ENCODE measurements at places on chromosomes 1 and 21.

- no peak for DNase-seq
Measured at GRCh38 chr1:4871373-4871772, 217.0 kb downstream of the AJAP1 start.

GRCh38 chr1:154568157-154568815 lies 708 bp downstream of the CHRNB2 start:
- DNase-seq: no peak

GRCh38 chr1:3347257-3348020 lies 107.0 kb upstream of the ARHGEF16 start:
- no peak for DNase-seq

DNA sequence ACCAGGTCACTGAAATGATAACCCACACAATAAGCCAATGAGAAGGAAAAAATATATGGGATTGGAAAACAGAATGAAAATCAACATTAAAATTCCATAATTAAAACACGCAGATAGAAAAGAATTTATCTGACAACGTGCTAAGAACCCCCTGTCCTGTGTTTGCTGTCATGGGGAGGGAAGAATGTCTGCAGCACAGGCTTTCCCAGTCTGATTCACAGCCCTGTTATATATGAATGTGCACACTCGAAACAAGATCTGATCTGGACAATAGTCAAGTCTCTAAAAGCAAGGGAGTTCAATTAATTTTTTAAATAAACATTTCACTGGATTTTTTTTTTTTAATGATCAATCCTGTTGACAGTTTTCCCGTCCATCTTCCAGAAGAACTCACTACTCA lies 220.0 kb downstream of the RERE start:
- DNase-seq: no peak

DNA sequence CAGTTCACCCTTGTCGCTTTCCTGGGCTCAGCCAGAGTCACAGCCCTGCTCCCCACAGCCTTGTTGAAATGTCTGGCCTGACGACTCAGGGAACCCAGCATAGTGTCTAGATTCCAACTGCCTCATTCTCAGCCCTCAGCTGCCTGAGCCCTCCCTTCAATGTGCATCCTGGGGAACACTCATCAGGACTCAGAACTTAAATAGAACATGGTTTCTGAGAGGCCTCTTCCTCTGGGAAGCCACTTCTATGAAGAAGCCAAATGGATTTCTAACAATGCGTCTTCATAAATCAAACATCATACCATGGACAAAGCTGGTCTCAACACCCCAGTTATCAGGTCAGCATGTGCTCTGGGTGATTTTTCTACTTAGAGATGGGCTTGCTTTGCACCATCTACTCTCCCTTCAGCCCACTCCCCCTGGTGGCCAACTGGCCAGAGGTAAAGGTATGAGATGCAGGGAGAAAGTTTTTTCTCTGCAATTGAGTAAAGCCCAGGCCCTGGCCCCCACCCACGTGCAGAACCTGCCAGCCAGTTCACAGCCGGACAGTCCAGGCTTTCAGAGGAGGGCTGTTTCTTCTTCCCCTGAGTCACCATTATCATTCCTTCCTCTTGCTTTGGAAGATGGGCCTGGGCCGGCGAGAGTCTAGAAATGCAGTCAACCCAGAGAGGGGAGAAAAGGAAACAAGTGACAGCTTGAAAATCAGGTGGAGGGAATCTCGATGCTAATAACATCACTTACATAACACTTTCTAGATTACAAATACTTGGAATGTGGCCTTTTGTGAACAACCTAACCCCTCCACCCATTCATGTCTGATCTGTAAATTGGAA lies 32.1 kb downstream of the CD244 start:
- no peak for DNase-seq

DNA sequence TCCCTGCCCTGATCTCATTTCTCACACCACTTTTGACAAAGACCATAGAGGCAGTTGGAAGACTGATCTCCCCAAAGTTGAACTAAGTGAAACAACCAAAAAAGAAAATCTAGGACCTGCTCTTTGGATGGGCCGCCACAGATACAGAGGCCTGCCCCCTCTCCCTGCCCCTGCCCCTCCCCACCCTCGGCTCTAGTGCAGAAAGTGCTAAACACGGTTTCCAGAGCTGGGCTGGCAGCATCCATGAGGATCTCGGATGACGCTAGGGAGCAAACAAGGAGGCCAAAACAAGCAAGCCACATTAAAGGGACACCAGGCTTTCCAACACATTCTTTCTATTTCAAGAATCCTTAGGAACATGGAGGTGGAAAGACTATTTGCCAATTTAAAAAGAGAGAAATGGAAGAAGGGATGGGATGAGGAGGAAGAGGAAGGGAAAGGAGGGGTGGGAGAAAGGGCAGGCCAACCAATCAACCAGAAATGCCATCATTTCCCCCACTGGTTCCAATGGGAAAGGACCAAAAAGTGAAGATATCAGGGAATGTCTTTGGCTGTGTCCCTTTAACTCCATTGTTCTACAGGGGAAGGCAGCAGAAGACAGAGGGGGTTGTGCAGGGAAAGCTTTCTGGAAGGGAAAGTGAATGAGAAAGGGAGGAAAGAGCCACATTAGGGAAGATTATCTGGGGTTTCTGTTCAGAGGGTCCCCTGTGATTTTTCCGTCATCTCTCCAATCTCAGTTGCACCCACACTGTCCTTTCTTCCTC lies 38.3 kb upstream of the GOLT1A start:
- no peak for DNase-seq

- no peak for DNase-seq
Measured at GRCh38 chr1:219507437-219507836, 105.5 kb downstream of the ZC3H11B start.

- no peak for DNase-seq
Measured at GRCh38 chr1:243354511-243355153, 98.8 kb downstream of the SDCCAG8 start.

Data from cerebellar nuclear complex (tissue), 1 donor.